ENCODE measurements at places on chromosomes 7 and 10.

DNA sequence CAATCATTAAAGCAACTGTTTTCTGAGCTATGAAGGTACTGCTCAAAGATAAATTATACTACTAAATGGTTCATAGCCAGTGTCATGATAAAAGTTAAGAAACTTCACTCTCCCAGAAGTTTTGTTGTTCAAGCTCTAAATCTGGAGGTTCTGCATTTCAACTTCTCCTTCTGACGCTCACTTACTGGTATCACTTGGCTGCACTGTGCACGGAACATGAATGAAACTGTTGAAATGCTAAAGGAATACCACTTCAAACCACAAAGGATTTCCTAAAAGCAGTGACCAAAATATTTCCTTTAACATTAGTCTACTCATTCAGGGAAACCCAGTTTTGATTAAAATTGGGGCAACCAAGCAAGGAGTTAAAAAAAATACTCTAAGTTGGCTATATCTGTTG lies 93.6 kb downstream of the UBE2H start:
- H3K4me3 ChIP-seq: no peak overlapping the region
- no peak overlapping the region for H3K27ac ChIP-seq
- H3K4me1 ChIP-seq: peaks cover 9% of the 10 kb centered on the region
- no peak for DNase-seq
- no peaks in the 10 kb centered on the region for H3K36me3 ChIP-seq

GRCh38 chr10:112209684-112210131 lies 26.1 kb upstream of the GPAM start:
- H3K4me3 ChIP-seq: no peak overlapping the region
- no peak overlapping the region for H3K27ac ChIP-seq
- no peaks in the 10 kb centered on the region for H3K36me3 ChIP-seq
- H3K4me1 ChIP-seq: no peaks in the 10 kb centered on the region
- no peaks in the 10 kb centered on the region for H3K27me3 ChIP-seq

DNA sequence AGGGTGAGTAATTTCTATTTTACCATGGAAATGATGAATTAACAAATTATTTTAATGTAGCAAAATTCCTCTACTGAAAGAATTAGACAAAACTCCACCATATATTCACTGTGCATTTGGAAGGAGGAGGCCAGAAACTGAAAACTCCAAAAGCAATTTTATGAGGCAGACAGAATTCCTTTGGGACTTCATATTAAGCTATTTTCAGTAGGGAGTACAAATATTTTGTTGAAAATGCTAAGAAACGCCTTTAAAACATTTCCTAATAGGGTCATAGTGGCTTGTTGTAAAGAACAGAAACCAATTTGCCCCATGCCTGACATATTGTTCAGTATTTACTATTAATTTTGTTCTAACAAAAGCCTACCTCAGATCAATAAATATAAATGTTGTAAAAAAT lies 117.8 kb downstream of the TES start:
- H3K36me3 ChIP-seq: no peaks in the 10 kb centered on the region
- H3K27ac ChIP-seq: no peak overlapping the region

DNA sequence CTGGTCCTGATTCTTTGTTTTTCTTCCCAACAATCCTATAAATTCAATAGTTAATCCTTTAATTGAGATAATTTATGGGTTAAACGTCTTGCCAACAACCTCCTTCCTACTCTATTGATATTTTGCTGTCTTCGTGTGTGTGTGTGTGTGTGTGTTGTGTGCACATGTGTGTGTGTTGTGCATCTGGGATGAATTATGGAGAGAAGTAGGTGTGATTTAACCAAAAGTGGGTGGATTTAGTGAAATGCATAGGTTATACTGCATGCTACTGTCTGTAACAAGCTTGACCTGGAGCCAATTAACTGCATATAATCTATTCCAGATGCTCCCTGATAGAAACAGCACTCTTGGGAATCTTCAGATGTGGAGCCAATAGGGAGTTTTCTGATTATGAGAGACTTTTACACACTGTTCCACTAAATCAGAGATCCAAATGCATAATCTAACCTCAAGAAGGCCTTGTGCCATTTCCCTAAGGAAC lies 61.2 kb downstream of the SEMA3D start:
- no peaks in the 10 kb centered on the region for H3K36me3 ChIP-seq
- DNase-seq: no peak
- H3K27ac ChIP-seq: no peak overlapping the region
- H3K4me3 ChIP-seq: no peak overlapping the region
- no peaks in the 10 kb centered on the region for H3K27me3 ChIP-seq

DNA sequence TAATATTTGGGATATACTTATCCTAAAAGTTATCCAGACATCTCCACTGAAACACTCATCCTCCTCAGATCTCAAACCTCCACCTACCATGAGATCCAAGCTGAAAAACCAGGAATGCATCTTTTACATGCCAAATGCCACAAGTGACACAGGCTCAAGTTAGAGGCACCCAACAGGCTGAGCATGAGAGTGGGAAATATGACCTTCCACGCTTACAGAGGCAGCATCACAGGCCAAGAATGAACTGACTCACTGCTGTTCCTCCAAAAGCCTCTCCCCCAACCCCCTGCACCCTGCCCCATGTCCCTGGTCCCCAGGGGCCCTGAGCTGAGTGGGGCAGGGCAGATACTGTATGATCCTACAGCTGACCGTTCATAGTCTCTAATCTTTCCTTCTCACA lies 4.8 kb upstream of the MTPAP start:
- DNase-seq: no peak
- H3K27ac ChIP-seq: no peak overlapping the region
- H3K4me3 ChIP-seq: no peak overlapping the region
- no peaks in the 10 kb centered on the region for H3K36me3 ChIP-seq
- no peaks in the 10 kb centered on the region for H3K27me3 ChIP-seq

- H3K36me3 ChIP-seq: no peaks in the 10 kb centered on the region
- no peak overlapping the region for H3K4me3 ChIP-seq
- H3K27me3 ChIP-seq: no peaks in the 10 kb centered on the region
- no peak for DNase-seq
- 0 out of 2 replicates have a peak, but pooled peaks cover 5% of the 10 kb centered on the region for H3K4me1 ChIP-seq
- H3K27ac ChIP-seq: no peak overlapping the region
These were observed 22.7 kb downstream of the CUL1 start for GRCh38 chr7:148721390-148721789.

- H3K27me3 ChIP-seq: no peaks in the 10 kb centered on the region
- H3K36me3 ChIP-seq: no peaks in the 10 kb centered on the region
- H3K4me3 ChIP-seq: no peak overlapping the region
- no peak for DNase-seq
- no peaks in the 10 kb centered on the region for H3K4me1 ChIP-seq
These were observed 131.2 kb upstream of the MKI67 start for GRCh38 chr10:128257428-128257827.

DNA sequence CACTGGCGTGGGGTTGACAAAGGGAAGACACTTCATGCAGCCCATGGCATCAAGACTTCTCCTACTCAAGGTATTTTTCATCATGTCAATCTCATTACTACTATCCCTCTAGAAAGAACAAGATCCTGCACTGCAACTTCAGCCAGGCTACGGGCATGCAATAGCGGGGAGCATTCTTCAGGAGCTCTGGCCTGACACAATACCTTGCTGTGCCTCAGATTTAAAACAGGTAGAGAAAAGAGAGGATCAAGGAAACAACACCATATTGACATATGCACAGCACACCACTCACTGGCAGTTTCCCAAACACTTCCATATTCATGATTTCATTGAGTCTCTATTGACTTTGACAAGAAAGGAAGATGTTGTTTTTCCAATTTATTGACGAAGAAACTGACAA lies 51.5 kb downstream of the DOCK4 start:
- no peaks in the 10 kb centered on the region for H3K27me3 ChIP-seq
- no peak overlapping the region for H3K4me3 ChIP-seq
- no peak overlapping the region for H3K27ac ChIP-seq
- no peaks in the 10 kb centered on the region for H3K36me3 ChIP-seq
- no peak for DNase-seq

DNA sequence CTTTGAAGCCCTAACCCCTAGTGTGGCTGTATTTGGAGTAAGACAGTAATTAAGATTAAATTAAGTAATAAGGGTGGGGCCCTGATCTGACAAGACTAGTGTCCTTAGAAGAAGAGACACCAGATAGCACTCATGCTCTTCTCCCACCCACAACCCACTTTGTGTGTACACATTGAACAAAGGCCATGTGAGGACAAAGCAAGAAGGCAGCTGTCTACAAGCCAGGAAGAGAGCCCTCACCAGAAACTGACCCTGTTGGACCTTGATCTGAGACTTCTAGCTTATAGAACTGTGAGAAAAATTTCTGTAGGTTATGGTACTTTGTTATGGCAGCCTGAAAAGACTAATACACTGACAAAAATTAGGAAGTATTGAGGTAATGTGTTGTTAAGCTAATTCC lies 59.8 kb downstream of the ZFAND4 start:
- no peaks in the 10 kb centered on the region for H3K36me3 ChIP-seq
- no peaks in the 10 kb centered on the region for H3K27me3 ChIP-seq
- H3K4me1 ChIP-seq: no peaks in the 10 kb centered on the region
- DNase-seq: no peak

GRCh38 chr7:1103009-1103788 lies 15.3 kb downstream of the GPER1 start:
- no peaks in the 10 kb centered on the region for H3K36me3 ChIP-seq
- no peak for DNase-seq
- H3K4me3 ChIP-seq: no peak overlapping the region
- no peak overlapping the region for H3K27ac ChIP-seq
- no peaks in the 10 kb centered on the region for H3K4me1 ChIP-seq

GRCh38 chr7:87886875-87887274 lies 10.6 kb downstream of the DBF4 start:
- H3K4me1 ChIP-seq: no peaks in the 10 kb centered on the region
- no peak for DNase-seq
- no peaks in the 10 kb centered on the region for H3K27me3 ChIP-seq
- H3K36me3 ChIP-seq: peaks cover 23% of the 10 kb centered on the region
- H3K27ac ChIP-seq: no peak overlapping the region

GRCh38 chr10:85995791-85996190 lies 370.8 kb downstream of the GRID1 start:
- H3K4me3 ChIP-seq: no peak overlapping the region
- no peaks in the 10 kb centered on the region for H3K4me1 ChIP-seq
- no peaks in the 10 kb centered on the region for H3K27me3 ChIP-seq

GRCh38 chr7:34739651-34740300 lies 81.8 kb downstream of the NPSR1 start:
- no peak for DNase-seq
- H3K4me1 ChIP-seq: no peaks in the 10 kb centered on the region
- no peak overlapping the region for H3K27ac ChIP-seq
- no peaks in the 10 kb centered on the region for H3K27me3 ChIP-seq
- H3K36me3 ChIP-seq: no peaks in the 10 kb centered on the region
- H3K4me3 ChIP-seq: no peak overlapping the region

DNA sequence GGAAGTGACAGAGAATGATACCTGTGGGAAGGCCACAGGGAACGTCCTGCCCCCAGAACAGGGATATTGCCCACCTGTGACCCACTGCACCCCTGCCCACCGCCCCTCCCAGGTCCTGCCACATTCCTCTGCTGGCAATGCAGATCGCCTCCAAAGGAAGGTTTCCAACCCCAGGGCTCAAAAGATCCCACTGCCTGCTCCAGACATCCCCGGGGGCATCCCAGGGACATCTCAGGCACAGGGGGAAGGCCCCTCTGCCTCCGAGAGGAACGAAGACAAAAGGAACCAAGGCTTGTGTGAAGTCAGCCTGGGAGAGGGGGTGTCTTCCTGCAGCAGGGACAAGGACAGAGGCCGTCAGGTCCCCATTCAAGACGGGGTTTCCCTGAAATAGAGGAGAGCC lies 28.5 kb downstream of the NUDT1 start:
- H3K4me3 ChIP-seq: no peak overlapping the region
- no peak overlapping the region for H3K27ac ChIP-seq
- H3K27me3 ChIP-seq: no peaks in the 10 kb centered on the region
- peaks cover 12% of the 10 kb centered on the region for H3K4me1 ChIP-seq
- H3K36me3 ChIP-seq: no peaks in the 10 kb centered on the region

GRCh38 chr10:49350846-49351532 lies 44.9 kb downstream of the DRGX start:
- no peaks in the 10 kb centered on the region for H3K27me3 ChIP-seq
- no peak overlapping the region for H3K27ac ChIP-seq
- H3K4me1 ChIP-seq: no peaks in the 10 kb centered on the region

- no peaks in the 10 kb centered on the region for H3K27me3 ChIP-seq
- H3K4me1 ChIP-seq: peaks cover 2% of the 10 kb centered on the region
- H3K27ac ChIP-seq: no peak overlapping the region
- H3K36me3 ChIP-seq: no peaks in the 10 kb centered on the region
These were observed 119.1 kb upstream of the PHYHIPL start for GRCh38 chr10:59057345-59057744.

- H3K27ac ChIP-seq: no peak overlapping the region
- DNase-seq: no peak
- peaks cover 4% of the 10 kb centered on the region for H3K4me1 ChIP-seq
- H3K36me3 ChIP-seq: no peaks in the 10 kb centered on the region
- H3K27me3 ChIP-seq: no peaks in the 10 kb centered on the region
These were observed 449.5 kb downstream of the GRID1 start for GRCh38 chr10:85916994-85917573.

DNA sequence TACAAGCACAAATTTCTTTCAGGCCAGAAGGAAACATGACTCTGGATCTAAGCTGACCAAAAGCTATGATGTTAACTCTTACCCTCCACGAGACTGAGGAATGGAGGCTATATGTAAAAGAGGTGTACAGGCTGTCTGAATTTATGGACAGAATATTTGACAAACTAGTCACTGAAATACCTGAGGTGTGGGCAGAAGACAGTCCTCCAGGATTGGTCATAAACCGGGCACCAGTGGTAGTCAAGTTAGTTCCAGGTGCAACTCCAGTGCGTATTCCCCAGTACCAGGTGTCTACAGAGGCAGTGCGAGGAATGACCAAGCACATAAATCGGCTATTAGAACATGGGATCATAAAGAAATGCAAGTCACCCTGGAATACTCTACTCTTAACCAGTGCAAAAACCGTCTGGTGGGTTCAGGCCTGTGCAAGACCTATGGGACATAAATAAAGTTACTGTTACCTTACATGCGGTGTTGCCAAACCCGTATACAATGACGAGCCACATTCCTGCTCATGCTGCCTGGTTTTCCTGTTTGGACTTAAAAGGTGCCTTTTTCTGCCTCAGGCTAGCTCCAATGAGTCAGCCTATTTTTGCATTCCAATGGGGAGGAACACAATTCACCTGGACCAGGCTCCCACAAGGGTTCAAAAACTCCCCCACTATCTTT lies 6.7 kb upstream of the CYREN start:
- no peak overlapping the region for H3K4me3 ChIP-seq
- H3K27ac ChIP-seq: no peak overlapping the region
- no peaks in the 10 kb centered on the region for H3K27me3 ChIP-seq
- H3K36me3 ChIP-seq: peaks cover 8% of the 10 kb centered on the region

DNA sequence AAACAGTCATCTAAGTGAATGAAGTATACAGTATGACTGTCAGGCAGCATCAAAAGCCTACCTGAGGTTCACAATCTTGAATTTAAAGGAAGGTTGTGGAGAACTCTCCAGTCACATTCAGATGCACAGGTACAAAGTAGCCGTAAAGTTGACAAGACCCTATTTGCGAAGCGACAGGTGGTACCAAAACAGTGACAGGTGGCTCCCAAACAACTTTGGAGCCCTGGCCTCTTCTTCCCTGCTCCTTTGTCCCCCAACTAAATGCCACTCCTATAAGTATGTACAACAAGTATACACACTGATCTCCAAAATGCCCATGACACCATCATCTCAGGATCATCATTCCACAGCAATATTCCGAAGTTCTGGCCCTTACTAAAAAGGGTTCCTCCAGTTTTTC lies 53.5 kb downstream of the USP6NL start:
- no peaks in the 10 kb centered on the region for H3K27me3 ChIP-seq
- DNase-seq: no peak
- H3K27ac ChIP-seq: no peak overlapping the region
- H3K36me3 ChIP-seq: no peaks in the 10 kb centered on the region

Data from H1 (cell line).